Esophagus squamous epithelium (tissue), 5 donors: ENCODE measurements at places on chromosomes 4 and X.

GRCh38 chr4:133618963-133619362 is 469.9 kb downstream of the PCDH10 start:
- H3K4me1 ChIP-seq, result no peaks in the 10 kb centered on the region
- H3K27me3 ChIP-seq, result no peaks in the 10 kb centered on the region
- DNase-seq, result no peak
- no peak overlapping the region for H3K4me3 ChIP-seq
- no peaks in the 10 kb centered on the region for H3K36me3 ChIP-seq

DNA sequence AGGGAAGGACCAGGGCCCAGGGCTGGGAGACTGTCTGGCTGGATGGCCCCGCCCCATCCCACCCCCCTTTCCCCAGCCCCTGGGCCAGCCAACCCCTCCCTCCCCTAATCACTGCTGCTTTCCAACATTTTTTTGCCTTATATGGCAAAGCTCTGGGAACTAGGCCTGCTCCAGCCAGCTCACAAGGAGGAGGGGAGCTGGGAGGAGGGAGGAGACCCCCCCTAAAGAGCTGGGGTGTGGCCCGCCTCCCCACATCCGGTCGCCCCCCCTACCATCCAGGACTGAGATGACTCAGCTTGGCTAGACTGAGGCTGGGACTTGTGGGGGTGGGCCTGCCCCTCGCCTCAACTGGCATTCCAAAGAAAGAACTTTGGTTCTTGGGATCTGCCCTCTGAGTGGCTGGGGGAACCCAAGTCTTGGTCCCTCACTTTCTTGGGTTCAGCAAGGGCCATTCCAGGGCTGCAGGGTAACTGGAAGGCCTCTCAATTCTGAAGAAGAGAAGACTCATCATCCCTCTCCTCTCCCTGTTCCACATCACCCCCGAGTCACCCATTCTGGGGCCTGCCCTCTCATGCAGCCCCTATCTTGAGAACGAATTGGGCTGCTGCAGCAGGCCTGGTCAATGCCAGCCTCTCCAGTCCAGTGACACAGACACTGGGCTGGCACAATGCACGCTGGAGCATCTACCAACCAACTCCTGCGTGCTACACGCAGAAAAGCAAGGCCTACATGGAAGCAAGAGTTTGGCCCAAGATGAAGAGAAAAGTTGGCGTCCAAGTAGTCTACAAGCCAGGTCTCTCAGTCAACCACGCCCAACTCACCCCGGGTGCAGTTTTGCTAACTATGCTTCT is 4.8 kb downstream of the FLNA start:
- H3K4me1 ChIP-seq, result peaks cover 15% of the 10 kb centered on the region
- H3K27ac ChIP-seq, result peak overlapping the region; percentile 99
- peak overlapping the region; percentile 68 for H3K4me3 ChIP-seq
- H3K27me3 ChIP-seq, result no peaks in the 10 kb centered on the region
- peaks cover 31% of the 10 kb centered on the region for H3K36me3 ChIP-seq

DNA sequence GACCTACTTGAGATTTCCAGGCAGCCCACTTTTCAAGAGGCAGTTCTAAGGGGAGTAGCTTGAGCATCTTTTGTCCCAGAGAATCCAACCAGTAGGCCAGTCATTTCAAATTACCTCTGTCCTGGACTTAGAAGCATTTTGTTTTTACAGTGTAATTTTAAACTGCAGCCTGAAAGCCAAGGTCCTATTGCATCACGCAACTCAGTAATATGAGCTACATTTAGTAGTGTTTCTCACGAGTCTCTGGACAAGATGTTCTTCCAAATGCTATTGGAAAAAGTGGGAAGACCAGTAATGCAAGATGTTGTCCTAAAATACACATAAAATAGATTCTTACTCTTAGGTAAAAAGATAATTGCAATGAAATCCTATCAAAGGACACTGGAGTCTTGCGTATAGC is 182.5 kb upstream of the ARX start:
- no peaks in the 10 kb centered on the region for H3K27me3 ChIP-seq
- H3K4me3 ChIP-seq, result no peak overlapping the region
- no peak overlapping the region for H3K27ac ChIP-seq
- H3K36me3 ChIP-seq, result no peaks in the 10 kb centered on the region
- DNase-seq, result no peak
- H3K4me1 ChIP-seq, result no peaks in the 10 kb centered on the region

DNA sequence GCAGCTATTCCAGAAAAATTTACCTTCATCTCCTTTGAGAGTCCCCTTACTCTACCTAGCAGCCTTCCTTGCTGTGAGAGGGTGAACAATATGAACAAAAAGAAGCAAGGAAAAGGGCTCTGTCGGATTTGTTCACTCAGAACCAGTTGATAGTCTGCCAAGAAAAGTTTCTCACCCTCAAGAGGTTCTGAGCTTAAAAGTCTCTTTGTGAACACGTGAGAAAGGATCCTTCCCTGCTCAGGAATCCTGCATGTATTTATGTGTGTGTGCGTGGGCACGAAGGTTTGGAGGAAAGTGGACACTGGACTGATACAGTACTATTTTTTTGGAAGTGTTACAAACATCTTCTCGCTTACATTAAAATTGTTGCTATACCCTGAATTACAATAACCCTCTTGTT is 178.6 kb upstream of the JADE1 start:
- no peak overlapping the region for H3K4me3 ChIP-seq
- no peak overlapping the region for H3K27ac ChIP-seq
- DNase-seq, result no peak
- no peaks in the 10 kb centered on the region for H3K27me3 ChIP-seq

DNA sequence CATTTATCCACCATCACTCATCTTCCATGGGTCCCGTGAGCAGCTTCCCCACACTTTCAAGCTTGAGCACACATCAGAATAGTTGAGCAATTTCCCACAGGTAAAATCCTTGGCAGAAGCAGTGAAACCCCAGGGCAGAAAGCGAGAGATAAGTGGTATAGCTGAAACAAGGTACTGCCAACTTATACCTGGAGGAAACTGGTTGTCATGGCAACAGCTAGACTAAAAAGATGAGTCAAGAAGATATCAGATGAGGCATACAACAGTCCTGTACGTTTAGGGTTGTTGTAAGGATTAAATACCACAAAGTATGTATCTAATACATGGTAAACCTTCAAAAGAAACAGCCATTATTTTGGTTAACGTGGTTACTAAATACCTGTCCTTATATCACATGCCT is 66.9 kb upstream of the PHOX2B start:
- no peak overlapping the region for H3K27ac ChIP-seq
- H3K4me3 ChIP-seq, result no peak overlapping the region
- no peaks in the 10 kb centered on the region for H3K4me1 ChIP-seq
- no peak for DNase-seq
- peaks cover 53% of the 10 kb centered on the region for H3K27me3 ChIP-seq

DNA sequence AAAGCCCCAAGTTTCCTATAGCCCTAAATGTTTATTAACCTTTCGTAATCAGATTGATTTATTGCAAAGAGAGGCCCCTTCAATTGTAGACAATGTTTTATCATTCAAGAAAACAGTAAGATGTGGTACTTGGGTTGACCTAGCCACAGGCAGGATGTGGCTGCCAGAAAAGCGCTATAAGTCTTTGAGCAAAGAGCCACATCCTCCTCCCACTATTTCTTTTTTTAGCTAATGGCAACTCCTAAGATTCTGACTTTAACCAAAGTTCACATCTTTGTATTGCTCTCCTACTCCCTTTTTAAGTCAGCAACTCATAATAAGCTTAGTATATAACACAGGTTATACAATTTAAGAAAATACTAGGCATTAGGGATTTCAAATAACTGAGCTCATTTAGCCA is 70.7 kb upstream of the PPP3CA start:
- peaks cover 5% of the 10 kb centered on the region for H3K4me1 ChIP-seq
- no peak for DNase-seq
- no peaks in the 10 kb centered on the region for H3K27me3 ChIP-seq
- H3K4me3 ChIP-seq, result no peak overlapping the region
- H3K27ac ChIP-seq, result no peak overlapping the region

GRCh38 chr4:7044137-7044930 is 1.2 kb downstream of the TADA2B start:
- no peaks in the 10 kb centered on the region for H3K27me3 ChIP-seq
- H3K27ac ChIP-seq, result peak overlapping the region; percentile 93
- no peak for DNase-seq
- H3K36me3 ChIP-seq, result peaks cover 18% of the 10 kb centered on the region
- peak overlapping the region; percentile 73 for H3K4me3 ChIP-seq

GRCh38 chrX:96929036-96929435 is 45.3 kb downstream of the RPA4 start:
- H3K27ac ChIP-seq, result no peak overlapping the region
- no peak overlapping the region for H3K4me3 ChIP-seq
- no peak for DNase-seq

DNA sequence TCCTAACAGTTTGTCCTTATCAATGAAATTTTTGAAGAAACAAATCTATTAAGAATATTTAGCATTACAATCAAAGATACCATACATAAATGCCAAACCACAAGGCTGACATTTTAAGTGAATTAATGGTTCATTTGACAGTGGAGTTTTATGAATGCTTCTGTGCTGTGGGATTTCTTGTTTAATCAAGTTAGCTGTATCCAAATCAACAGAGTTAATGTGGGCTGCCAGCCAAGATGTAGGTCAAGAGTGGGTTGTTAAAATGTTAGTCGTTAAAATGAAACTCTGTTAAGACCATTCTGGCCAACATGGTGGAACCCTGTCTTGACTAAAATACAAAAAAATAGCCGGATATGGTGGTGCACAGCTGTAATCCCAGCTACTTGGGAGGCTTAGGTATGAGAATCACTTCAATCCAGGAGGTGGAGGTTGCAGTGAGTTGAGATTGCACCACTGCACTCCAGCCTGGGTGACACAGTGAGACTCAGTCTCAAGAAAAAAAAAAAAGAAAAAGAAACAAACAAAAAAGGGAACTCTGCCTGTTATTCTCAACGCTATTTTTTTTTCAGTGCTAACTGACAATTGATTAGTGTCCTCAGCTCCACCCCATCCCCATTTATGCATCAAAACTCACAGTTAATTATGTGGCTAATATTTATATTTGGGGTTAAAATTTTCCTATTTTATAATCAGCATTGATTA is 20.2 kb downstream of the GPAT3 start:
- no peaks in the 10 kb centered on the region for H3K36me3 ChIP-seq
- H3K27ac ChIP-seq, result no peak overlapping the region
- no peak for DNase-seq
- H3K4me3 ChIP-seq, result no peak overlapping the region

- no peak overlapping the region for H3K27ac ChIP-seq
- no peaks in the 10 kb centered on the region for H3K4me1 ChIP-seq
- no peak for DNase-seq
- no peaks in the 10 kb centered on the region for H3K36me3 ChIP-seq
- no peak overlapping the region for H3K4me3 ChIP-seq
- H3K27me3 ChIP-seq, result no peaks in the 10 kb centered on the region
These were observed 20.5 kb upstream of the STS start for GRCh38 chrX:7127056-7127455.
